Stimulated activated CD8-positive, alpha-beta memory T cell treated with anti-CD3 and anti-CD28 coated beads, Interleukin-12 subunit alpha, Interleukin-12 subunit beta, amount 100 ng/mL, for 1 hour (primary cell): ENCODE measurements at places on chromosomes 16 and 17.

DNA sequence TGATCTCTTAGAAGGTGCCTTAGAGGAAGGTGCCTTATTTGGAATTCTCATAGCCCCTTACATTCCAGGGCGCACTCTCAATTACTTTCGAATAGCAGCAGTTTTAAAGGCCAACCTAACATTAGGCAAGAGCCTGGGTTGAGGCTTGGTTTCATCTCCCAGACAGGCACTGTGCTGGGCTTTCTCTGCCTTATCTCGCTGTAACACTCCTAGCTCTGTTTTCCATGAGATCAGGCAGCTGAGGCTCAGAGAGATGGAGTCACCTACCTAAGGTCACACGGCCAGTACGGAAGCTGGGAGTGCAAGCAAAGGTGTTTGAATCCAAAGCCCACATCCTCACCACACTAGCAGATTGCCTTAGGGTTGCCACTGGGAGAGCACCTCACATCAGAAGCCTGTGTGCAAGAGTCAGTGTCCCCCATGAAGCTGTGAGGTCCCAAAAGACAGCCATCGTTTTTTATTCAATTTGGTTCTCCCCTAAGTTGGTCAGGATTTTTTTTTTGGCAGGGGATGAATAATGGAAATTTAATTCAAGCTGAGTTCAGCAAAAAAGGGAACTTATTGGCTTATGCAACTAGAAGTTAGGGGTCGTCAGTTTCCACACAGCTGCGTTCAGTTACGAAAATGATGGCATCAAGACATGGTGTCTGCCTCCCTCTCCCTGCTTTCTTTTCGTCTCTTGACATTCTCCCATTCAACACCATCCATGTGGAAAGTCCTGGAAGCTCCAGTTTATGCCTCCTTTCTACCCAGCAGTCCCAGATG lies 206.4 kb downstream of the KATNIP start:
- DNase-seq = no peak

DNA sequence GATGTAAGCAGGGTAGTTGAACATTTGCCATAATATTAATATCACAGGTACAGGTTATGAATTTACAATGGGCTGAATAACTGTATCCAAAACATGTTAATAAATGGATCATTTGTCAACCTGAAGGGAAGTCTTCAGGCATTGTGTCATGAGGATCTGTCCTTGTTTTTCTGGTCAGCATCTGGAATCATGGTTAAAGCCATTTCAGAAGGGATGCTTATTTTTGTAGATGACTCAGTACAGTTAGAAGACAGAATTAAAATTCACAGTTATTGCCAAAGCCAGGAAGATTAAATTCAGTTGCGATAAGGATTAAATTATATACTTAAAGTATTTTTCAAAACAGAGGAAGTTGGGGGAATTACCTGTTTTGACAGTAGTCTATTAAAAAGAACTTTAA lies 8.0 kb downstream of the PSMD11 start:
- DNase-seq = no peak

DNA sequence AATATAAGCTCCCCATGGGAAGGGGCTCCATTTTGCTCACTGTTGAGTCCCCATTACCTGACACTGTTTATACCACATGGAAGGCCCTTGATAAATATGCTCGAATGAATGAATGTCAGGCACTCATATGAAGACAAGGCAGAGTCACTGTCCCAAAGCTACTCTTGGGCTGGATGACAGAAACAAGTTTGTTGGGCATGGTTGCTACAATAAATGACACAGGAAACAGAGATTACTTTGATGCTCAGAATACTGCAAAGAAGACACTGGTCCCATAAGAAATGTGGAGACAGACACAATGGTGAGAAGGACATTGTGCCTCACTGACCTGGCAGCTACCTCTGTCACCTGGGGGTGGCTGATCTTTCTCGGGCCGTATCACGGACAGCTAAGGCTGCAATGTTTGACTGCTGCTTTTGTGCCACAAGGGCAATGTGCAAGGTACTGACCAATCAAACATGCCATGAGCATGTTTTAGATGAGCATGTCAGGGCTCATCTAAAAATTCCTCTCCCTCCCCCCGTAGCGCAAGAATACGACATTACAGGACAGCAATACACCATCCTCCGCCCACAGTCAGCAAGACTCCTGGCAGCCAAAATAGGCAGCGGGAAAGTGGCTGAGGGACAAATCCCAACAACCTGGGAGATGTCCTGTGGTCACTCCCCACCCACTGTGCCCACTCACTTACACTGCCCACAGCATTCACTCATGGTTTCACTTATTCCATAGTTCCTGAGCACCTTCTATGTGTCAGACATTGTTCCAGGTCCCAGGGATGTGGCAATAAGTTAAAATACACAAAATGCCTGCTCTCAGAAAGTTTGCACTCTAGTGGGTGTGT lies 5.0 kb downstream of the PIK3R6 start:
- DNase-seq = no peak

DNA sequence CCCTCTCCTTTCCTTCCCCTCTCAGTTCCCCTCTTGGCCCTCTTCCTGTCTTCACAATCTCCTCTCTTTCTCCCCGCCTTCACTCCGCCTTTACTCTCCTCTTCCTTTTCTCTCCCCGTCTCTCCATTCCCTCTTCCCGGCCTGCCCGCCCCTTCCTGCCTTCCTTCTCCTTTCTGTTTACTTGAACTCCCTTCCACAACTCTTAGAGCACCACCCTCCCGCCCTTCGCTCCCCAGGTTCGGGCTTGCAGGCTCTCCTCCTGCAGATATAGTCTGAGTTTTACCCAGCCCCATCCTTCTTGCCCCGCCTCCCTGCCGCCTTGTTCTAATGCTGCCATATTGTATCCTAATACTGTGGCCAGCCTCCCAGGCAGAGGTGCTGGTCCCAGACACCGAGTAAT lies 201.5 kb upstream of the N4BP1 start:
- no peak for DNase-seq

DNA sequence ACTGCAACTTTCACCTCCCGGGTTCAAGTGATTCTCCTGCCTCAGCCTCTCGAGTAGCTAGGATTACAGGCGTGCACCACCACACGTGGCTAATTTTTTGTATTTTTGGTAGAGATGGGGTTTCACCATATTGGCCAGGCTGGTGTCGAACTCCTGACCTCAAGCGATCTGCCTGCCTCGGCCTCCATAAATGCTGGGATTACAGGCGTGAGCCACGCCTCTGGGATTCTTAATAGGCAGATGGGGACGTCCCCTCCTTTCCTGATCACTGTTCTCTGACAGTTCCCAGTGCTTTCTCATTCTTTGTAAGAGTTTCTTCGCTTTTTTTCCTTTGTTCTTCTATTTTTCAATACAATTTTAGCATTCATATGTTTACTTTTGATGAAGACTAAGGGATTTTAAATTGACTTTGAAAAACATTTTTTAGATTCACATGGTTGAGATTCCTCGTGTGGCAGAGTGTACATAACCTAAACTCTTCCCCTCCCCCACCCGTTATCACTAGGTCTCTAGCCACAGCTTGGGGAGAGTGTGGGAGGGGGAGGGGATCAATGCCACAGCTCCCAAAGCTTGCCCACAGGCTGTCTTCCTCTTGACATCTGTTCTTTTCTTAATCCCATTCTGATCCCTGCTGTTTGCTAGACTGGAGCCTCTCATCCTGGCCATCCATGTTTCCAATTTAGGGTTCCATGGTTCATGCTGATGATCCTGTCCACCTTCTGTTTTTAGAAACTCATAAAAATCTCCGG lies 11.0 kb downstream of the ADORA2B start:
- DNase-seq = no peak

DNA sequence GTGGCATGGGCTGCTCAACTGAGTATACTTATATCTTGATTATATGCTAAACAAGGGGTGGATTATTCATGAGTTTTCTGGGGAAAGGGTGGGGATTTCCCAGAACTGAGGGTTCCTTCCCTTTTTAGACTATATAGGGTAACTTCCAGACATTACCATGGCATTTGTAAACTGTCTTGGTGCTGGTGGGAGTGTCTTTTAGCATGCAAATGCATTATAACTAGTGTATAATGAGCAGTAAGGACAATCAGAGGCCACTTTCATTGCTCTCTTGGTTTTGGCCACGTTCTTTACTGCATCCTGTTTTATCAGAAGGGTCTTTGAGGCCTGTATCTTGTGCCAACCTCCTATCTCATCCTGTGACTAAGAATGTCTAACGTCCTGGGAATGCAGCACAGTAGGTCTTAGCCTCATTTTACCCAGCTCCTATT lies 12.0 kb downstream of the PRR11 start:
- no peak for DNase-seq

GRCh38 chr16:64964126-64964540 lies 157.7 kb downstream of the CDH11 start:
- DNase-seq = no peak

GRCh38 chr17:74608511-74608910 lies 15.0 kb downstream of the CD300E start:
- no peak for DNase-seq
